ENCODE measurements at places on chromosomes 4 and X.

GRCh38 chr4:3481113-3481531, 18.0 kb downstream of the DOK7 start:
- no peak for DNase-seq

- DNase-seq: no peak
Measured at GRCh38 chr4:186203406-186203805, 12.0 kb downstream of the CYP4V2 start.

- no peak for DNase-seq
Measured at GRCh38 chr4:98482503-98482846, 175.9 kb downstream of the TSPAN5 start.

- no peak for DNase-seq
Measured at GRCh38 chr4:7850489-7850888, 89.2 kb downstream of the AFAP1 start.

GRCh38 chr4:79964400-79965211, 108.4 kb downstream of the ANTXR2 start:
- DNase-seq: no peak

GRCh38 chrX:56564921-56565840, 1.8 kb downstream of the UBQLN2 start:
- DNase-seq: no peak

- DNase-seq: no peak
Measured at GRCh38 chr4:42904986-42905385, 12.5 kb downstream of the GRXCR1 start.

All from liver (tissue), 10 donors.